ENCODE measurements at places on chromosomes 3 and 15.
A peak's percentile ranks its signal among the peaks of the same experiment; 100 is the strongest.

- DNase-seq: no peak
These were observed 40.8 kb downstream of the NDUFB4 start for GRCh38 chr3:120636795-120637401.

GRCh38 chr15:88331291-88331690 lies 74.8 kb upstream of the NTRK3 start:
- DNase-seq: no peak

GRCh38 chr3:111588527-111588926 lies 6.6 kb downstream of the ZBED2 start:
- no peak for DNase-seq

- no peak for DNase-seq
These were observed 44.9 kb downstream of the EPHB1 start for GRCh38 chr3:134839990-134840389.

GRCh38 chr3:12796171-12797123 lies at the start of gene CAND2:
TSS of gene CAND2 (plus strand) at chr3:12796680. CDS start at chr3:12796721, 41 bp downstream.
- DNase-seq: no peak

DNA sequence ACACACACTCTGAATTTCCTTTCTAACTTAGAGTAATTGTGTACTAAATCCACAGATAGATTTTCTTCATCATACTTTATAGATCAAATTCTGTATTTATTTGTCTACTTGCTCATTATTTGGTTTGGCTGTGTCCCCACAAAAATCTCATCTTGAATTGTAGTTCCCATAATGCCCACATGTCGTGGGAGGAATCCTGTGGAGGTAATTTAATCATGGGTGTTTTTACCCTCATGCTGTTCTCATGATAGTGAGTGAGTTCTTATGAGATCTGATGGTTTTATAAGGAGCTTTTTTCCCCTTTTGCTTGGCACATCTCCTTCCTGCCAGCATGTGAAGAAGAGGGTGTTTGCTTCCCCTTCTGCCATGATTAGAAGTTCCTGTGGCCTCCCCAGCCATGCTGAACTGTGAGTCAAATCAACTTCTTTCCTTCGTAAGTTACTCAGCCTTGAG lies 198.3 kb upstream of the TGFBR2 start:
- no peak for DNase-seq

DNA sequence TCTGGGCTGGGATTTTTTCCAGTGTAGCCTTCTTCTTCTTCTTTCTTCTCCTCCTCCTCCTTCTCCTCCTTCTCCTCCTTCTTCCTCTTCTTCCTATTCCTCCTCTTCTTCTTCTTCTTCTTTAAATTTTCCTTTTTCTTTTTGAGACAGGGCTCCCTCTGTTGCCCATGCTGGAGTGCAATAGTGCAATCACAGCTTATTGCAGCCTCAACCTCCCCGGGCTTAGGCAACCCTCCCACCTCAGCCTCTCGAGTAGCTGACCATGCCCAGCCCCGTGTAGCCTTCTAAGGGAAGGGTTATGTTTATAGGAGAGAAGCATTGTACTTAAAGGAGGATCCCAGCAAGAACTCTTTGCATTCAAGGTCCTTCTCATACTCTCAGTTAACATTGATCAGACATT lies 24.0 kb upstream of the MYO1E start:
- DNase-seq: no peak

DNA sequence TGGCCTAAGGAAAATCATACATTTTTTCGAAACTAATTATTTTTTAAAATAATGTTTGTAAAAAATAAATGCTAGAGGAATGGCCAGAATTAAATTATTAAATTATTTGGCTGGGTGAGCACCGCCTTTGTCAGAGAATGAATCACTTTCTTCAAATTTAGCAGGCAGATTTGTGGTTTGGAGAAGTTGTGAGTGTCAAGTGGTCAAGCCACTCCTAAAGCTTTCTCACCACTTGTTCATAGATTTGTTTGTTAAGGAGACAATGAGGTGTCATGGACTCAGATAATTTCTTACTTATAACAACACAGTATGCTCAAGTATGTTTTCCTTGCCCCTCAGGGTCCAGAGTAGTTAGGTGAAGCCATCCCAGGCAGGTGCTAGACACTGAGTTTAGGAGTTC lies 196.2 kb downstream of the TUSC7 start:
- no peak for DNase-seq

DNA sequence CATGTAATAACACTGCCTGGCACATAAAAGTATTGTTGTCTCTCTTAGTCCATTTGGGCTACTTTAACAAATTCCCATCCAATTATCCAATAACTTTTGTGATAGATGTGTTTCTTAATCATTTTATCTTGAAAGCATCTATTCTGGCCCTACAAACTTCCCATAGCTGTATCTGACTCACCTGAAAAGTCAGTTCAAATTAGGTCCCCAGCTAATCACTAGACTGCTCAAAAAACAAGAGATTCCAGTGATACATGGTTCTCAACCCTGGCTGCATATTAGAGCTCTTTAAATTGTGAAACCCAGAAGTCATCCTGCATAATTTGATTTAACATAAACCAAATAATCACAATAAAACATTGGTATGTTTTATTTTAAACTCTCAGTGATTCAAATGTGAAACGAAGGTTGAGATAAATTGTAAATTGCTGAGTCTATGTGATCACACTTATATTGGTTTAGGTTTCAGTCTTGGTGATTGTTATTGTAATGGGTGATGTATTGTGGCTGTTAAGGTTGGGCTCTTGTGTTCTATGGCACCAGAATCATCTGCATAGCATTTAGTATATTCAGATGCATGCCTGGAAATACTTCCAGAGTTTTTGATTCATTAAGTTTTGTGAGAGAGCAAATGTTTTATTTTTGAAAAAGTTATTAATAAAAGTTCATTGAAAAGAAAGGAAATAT lies 268.9 kb upstream of the KCNMB2 start:
- no peak for DNase-seq

DNA sequence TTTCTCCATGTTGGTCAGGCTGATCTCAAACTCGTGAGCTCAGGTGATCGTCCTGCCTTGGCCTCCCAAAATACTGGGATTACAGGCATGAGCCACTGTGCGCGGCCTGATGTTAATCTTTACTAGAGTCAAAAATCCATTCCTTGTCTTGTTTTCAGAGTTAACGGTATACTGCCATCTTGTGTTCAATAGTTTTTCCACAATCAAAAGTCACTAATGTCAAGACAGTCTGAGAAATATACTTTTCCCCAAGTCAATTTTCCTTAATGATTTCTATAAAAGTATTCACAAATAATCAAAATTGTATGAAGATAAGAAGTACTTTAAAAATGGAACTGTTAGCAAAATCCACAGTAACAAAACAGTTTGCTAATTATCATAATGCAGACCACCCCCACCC lies 8.5 kb downstream of the CRBN start:
- no peak for DNase-seq

- no peak for DNase-seq
These were observed 38.0 kb downstream of the CCR3 start for GRCh38 chr3:46280105-46280797.

DNA sequence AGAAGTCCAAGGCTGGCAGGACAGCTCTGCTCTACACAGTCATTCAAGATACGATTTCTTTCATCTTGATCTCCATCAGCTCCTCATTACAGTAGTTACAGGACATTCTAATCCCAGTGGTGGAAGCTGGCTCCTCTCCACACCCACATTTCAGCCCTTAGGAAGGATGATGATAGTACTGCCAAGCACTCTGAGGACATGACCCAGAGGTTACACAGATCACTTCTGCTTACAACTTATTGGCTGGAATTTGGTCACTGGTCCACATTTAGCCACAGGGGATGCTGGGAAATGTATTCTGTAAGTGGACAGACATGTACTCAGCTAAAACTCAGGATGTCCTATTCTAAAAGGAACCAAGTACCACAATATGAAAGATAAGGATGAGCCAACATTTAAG lies 77.1 kb downstream of the IQCH start:
- no peak for DNase-seq

DNA sequence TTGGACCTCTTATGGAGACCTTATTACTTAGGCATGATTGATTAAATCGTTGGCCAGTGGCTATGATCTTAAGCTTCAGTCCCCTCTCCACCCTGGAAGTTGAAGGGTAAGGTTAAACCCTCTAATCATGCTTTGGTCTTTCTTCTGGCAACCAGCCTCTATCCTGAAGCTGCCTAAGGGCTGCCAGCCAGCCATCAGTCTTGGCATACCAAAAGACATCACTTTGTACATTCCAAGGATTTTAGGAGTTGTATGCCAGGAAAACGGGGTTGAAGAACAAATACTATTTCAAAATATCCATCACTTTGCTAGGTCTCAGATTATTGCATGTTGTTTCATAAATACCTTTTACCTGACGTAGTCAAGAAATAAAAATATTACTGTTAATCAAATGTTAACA lies 28.9 kb downstream of the UBE2E2 start:
- DNase-seq: no peak

DNA sequence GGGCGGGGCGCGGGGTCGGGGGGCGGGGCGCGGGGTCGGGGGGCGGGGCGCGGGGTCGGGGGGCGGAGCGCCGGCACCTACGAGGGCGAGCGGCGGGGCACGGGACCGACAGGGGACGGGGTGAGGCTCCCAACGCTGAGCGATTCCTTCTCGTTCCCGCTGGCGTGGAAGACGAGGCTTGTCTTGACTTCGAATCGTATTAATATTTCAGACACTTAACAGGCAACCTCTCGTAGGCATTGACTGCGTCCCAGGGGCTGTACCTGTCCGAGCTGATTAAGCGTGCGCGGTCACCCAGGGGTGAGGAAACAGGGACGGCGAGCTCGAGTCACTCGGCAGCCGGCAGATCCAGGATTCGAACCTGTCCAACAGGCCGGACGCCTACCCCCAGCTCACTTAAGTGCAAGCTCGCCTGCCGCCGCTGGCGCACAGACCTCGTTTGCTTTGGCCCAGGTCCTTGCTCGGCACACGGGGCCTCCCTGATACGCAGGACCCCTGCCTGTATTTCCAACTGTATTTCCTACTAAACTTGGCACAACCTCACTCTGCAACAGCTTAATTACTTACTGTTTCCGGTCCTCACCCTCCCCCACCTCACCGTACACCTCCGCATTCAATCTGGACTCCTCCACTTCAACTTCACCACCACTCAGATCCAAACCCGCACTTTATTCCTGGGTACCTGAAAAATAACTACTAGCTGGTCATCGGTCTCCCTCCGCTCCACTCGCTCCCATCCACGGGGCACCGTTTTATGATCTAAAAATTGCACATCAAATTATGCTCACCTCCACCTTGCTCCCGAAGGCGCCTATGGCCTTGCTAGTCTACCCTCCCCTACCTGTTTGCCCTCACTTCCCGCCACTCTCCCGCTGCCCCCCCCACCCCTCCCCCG lies 722 bp upstream of the ZXDC start:
- peak; percentile 58 for DNase-seq

DNA sequence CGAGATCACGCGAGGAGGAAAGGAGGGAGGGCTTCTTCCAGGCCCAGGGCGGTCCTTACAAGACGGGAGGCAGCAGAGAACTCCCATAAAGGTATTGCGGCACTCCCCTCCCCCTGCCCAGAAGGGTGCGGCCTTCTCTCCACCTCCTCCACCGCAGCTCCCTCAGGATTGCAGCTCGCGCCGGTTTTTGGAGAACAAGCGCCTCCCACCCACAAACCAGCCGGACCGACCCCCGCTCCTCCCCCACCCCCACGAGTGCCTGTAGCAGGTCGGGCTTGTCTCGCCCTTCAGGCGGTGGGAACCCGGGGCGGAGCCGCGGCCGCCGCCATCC lies 1.1 kb upstream of the SETD5 start:
- DNase-seq: no peak

DNA sequence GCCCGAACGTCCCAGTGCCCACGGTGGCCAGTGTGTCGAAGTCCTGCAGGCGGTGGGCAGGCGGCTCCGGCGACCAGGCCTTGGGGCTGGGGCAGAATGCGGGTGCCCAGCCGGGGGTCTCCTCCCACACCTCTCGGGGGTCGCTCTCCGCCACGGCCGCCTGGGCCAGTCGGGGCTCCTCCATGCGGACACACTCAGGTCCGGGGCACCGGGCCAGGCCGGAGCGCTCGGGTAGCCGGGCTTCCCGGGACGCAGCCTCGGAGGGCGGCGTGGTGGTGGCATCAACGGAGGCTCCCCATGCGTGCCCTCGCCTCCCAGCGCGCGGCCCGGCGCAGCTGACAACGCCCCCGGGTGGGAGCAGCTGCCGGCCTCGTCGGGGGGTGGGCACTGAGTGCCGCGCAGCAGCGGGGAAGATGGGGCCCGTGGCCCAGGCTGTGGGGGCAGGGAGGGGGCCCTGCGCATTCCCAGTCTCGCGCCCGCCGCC lies 30.1 kb upstream of the CERS3 start:
- no peak for DNase-seq

- DNase-seq: no peak
These were observed 25.0 kb upstream of the CHRNB4 start for GRCh38 chr15:78666010-78666409.

DNA sequence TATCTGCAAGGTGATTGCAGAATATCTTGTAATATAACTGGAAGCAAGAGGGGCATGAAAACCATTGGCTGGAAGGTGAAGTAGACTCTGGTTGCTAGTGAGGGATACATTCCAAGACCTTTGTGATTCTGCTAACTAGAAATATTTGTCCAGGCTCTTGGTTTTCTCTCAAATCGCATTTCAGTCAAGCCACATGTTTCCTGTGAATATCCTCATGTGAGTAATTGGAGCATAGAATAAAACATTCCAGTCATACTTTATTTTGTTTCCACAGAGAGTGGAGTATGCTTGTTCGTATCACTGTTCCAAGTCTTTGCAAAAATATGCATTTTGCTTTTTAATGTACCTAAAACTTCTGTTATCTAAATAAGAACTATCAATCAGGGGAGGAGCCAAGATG lies 850.0 kb downstream of the EPHA3 start:
- DNase-seq: no peak

- DNase-seq: no peak
These were observed 43.5 kb downstream of the LPP start for GRCh38 chr3:188197388-188197847.

- DNase-seq: no peak
These were observed 722.0 kb upstream of the CFAP20DC start for GRCh38 chr3:59771768-59772181.

GRCh38 chr3:13427662-13428603 lies 7.8 kb upstream of the NUP210 start:
- no peak for DNase-seq

GRCh38 chr3:74067296-74067695 lies 442.6 kb upstream of the PDZRN3 start:
- DNase-seq: no peak

DNA sequence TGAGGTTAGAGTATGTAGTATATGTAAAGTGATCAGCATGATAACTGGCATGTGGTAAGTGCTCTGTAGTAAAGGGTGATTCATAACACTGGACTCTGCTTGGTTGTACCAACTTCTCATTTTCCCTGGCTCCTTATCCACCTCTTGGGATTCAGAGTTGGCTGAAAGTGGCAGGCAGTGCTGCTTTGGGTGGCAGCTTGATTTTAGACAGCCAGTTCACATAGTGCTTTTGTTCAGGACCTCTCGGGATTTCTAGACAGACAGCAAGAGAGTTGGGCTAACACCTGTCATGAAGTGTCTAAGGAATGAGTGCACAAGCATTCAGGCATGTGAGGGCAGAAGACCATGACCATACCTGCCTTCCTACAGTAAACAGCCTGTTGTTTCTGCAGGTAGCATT lies 69.0 kb downstream of the RBM6 start:
- no peak for DNase-seq
